Epithelial cell of prostate (primary cell): ENCODE measurements at places on chromosomes 12 and 14.

- DNase-seq = peak; percentile 37
Observed at GRCh38 chr14:87522575-87522974, 470.4 kb downstream of the GALC start.

- DNase-seq = no peak
Observed at GRCh38 chr12:25332143-25332542, 81.4 kb upstream of the KRAS start.

GRCh38 chr12:69719336-69720316 is 19.0 kb upstream of the RAB3IP start:
- no peak for DNase-seq

- no peak for DNase-seq
Observed at GRCh38 chr12:24845615-24846014, 103.3 kb downstream of the BCAT1 start.

DNA sequence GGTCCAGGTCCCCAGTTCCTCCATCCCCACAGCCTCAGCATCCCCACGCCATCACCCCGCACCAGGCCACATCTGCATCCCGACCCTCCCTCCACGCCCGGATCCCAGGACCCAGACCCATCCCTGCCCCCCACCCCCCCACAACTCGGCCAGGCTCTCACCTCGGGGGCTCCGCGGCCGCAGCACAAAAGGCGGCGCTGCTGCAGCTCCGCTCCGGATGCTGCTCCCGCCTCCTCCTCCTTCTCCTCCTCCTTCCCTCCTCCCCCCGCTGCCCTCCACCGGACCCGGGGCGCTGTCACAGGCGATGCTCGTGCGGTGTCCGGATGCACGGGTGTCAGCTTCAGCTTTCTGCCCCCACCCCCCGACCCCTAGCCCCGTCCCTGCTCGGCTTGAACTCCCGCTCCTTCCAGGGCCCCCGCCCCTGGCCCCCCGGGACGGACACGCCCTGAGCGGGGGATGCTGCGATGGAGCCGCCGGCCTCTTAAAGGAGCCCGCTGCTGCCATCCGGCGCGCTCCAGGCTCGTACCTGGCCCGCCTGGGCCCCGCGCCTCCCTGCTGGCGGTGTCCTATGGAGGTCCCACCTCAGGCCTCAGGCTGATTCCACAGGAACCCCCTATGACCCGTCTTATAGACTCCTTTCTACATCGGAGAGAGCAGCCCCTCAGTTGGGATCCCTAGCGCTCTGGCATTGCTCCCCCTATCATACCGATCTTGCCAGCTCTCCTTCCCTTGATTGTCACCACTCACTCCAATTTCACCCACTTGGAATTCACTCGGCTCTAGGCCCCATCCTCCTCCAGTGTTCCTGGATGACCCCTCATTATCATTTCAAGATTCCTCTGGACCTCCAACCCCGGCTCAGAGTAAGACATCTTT is at the start of gene MAP3K12:
TSS of gene MAP3K12 (minus strand) at position 193 of the 876 bp plus-strand sequence. CDS start 12,067 bp downstream, outside the sequence.
- DNase-seq = no peak

DNA sequence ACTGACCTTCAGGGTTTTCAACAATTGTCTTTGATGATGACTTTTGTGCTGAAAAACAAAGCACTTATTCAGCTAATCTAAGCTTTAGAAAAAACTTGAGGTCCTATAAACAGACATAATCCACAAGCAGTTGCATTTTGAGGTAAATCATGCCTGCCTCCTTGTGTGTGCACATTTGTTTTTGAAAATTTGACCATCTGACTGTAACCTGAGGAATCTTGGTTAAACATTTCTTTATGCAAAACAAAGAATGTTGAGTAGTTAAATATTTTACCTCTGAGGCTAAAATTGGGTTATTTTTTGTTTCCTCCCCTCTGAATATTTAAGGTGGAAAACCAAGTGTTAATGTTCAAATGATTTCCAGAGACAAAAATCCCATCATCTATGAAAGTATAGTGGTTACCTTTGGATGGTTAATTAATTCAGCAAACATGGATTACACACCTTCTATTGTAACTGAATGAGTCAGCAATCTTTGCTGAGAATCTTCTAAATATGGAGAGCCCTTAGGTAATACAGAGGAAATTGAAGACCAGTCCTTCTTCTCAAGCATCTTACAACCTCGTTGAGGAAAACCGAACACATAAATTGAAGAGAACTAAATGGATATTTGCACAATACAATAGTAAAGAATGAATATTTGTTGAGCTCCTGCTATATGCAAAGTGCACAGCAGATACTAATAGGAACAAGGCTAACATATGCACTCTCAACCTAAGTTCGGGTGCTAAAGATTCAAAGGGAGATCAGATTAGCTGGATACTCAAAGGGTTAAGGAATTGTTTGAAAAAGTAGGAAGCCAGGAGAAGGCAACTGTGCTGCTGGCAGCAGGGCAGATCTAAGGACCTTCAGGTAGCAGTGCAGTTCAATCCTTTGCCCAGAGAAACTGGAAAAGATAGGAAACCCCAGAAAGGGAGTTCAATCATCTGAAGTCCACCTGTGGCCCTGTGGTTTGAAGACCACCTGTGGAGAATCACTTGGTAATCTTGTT is 115.2 kb downstream of the BMP4 start:
- DNase-seq = no peak

DNA sequence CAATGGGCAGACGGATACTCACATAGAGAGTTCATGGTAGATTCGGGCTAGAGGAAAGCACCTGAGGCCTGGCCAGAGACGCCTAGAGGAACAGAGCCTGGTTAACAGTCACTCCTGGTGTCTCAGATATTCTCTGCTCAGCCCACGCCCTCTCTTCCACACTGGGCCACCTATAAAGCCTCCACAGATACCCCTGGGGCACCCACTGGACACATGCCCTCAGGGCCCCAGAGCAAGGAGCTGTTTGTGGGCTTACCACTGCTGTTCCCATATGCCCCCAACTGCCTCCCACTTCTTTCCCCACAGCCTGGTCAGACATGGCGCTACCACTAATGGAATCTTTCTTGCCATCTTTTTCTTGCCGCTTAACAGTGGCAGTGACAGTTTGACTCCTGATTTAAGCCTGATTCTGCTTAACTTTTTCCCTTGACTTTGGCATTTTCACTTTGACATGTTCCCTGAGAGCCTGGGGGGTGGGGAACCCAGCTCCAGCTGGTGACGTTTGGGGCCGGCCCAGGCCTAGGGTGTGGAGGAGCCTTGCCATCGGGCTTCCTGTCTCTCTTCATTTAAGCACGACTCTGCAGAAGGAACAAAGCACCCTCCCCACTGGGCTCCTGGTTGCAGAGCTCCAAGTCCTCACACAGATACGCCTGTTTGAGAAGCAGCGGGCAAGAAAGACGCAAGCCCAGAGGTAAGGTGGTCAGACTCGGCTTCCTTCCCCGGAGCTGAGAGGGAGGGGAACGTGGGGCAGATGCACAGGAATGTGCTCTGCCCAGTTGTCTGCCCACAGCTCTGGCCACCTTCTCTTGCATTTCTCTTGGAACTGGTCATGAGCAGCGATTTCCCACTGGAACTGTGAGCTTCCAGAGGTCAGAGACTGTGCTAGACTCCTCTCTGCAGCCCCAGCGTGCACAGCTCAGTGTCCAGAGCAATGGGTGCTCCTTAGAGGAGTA is at the start of gene CD4:
TSS of gene CD4 (plus strand) at position 557 of the 953 bp plus-strand sequence. CDS start 10,611 bp downstream, outside the sequence.
- no peak for DNase-seq

DNA sequence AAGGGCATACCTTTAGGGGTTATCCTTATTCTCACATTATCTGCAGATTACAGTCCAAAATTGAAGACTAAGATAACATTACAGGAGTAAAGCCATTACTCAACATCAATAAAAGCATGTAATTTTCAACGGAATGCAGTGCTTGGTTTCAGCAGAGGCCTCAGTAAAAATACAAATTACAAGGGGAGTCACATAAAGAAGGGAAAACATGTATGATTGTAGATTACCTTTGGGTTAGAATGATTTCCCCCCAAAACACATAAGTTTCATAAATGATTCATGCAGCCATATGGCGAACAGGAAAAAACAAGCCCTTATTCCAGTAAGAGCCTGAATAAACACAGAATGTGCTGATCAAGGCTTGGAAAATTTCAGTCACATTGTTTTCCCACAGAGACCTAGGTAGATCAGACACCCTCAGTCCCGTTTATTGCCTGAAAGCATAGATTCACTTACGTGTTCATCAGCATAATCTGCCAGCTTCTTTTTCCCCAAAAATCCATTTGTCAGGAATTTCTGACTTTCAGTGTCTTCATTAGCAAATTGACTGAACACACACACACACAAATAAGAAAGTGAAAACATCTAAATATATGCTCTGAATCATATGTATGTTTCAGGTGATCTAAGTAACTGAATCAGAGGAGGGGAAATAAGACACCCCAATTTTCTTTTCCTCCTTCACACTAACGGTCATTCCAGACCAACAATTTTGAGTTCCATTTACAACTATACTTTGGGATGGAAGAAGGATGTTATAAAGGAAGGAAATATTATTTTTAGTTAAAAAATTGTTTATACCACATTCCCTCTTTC is 37.5 kb downstream of the SLC38A4 start:
- DNase-seq = peak; percentile 18

- no peak for DNase-seq
Observed at GRCh38 chr12:24898185-24898584, 50.7 kb downstream of the BCAT1 start.

DNA sequence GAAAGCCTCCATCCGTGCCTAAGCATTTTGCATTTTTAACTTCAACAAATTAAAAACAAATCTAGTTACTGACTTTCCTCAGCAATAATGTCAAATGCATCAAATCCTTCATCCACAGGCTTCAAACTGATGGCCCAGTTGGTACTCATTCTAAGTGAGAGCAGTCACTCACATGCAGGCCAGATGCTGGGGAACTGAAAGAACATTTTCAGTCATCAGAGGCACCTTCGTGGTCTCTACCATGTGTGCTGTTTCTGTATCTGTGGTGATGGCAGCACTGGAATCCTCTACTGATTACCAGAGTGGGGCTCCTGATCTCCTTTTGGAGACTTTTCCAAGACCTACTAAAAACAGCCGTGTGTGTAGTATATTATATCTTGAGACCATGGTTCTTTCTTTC is 145.2 kb downstream of the PRIMA1 start:
- DNase-seq = no peak

GRCh38 chr12:6386491-6386890 is 2.5 kb downstream of the LTBR start:
- DNase-seq = no peak
